ENCODE measurements at places on chromosomes 2 and 18.

- no peak for DNase-seq
Observed at GRCh38 chr2:197760293-197760657, 24.8 kb downstream of the BOLL start.

DNA sequence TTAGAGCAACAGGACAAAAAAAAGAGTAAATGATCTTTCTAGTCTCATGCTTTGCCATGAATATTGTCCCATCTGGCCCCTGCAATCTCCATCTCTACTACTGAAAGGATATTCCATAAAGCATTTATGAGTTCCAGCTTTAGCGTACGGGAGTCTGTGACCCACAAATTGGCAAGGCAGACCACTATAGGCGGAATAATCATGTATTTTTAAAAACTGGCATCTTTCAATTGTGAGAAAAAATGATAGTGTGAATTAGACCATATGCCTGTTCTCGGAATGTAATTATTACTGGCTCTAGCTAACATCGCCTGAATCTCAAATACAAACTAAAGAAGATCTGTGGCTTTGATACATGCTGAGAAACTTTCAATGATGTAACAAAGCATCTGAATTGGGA, 738.1 kb upstream of the NXPH2 start:
- DNase-seq: no peak

- DNase-seq: no peak
Observed at GRCh38 chr2:9573013-9573720, 17.5 kb upstream of the ADAM17 start.

- no peak for DNase-seq
Observed at GRCh38 chr2:73685764-73686438, 43.7 kb upstream of the NAT8 start.

DNA sequence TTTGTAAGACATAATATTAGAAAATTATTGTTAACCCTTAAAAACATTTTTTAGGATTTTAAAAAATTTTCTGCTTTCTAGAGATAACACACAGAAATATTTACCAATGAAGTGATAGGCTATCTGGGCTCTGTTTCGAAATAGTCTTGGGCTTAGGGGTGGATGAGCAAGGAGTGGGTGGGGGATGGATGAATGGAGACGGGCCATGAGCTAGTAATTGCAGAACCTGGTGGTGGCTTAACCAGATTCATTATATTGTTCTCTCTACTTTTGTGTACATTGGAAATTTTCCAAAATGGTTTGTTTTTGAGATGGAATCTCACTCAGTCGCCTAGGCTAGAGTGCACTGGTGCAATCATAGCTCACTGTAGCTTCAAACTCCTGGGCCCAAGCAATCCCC, 89.6 kb downstream of the TCF7L1 start:
- DNase-seq: no peak

GRCh38 chr18:53521068-53521467, 703.4 kb downstream of the MBD2 start:
- DNase-seq: no peak

- no peak for DNase-seq
Observed at GRCh38 chr2:120365236-120365793, 19.4 kb downstream of the INHBB start.
